GM10248 (cell line): ENCODE measurements at places on chromosomes 16 and 17.

DNA sequence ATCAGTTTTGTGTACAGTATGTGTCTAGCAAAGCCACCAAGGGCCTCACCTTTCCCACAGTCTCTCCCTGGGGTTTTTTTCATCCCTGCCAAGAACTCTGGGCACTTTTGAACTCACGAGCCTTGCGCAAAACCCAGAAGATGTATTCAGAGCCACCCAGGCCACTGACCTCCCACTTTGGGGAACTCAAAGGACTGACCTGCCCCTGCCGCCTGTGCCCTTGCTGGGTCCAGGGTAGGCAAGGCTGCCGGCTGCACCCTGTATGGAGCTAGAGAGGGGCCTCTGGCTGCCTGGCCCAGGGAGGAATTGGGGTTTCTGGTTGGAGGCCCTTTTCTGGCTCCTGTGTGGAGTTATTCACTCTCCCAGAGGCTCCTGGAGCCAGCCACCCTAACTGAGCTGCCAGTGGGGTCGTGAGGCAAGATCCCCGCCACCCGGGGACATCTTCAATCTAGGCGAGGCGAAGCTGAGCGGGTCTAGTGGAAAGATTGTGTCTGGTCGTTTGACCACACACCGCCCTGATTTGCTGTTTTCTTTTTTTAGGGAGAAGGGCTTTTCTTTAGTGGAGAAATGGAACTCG lies 1.9 kb downstream of the CDK5R1 start:
- DNase-seq = no peak

DNA sequence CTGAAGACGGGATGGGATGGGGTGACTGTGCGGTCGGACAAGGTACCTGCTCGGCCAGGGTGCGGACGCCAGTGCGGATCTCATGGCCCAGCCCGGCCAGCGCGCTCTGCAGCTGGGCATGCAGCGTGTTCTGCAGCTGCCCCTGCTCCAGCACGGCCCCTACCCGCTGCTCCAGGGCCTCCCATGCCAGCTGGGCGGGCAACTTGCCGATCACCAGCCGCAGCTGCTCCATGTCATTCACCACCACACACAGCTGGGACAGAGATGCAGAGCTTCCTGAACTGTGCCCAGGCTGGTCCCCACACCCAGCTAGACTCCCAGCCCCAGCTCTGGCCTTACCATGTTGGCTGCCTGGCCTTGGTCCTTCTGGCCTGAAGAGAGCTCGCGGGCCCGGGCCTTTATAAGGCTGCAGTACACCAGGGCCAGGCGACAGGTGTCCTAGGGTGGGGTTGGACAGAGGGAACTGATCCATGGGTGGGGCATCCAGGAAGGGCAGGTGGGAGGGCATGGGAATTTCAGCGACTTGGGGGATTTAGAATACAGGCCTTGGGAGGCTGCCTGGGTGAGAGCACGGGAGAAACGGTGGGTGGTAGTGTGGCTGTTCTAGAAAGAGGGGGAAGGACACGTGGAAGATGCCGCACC lies 9.8 kb downstream of the UNC13D start:
- DNase-seq = no peak

- no peak for DNase-seq
These were observed 902 bp downstream of the GHDC start for GRCh38 chr17:42193216-42193968.

DNA sequence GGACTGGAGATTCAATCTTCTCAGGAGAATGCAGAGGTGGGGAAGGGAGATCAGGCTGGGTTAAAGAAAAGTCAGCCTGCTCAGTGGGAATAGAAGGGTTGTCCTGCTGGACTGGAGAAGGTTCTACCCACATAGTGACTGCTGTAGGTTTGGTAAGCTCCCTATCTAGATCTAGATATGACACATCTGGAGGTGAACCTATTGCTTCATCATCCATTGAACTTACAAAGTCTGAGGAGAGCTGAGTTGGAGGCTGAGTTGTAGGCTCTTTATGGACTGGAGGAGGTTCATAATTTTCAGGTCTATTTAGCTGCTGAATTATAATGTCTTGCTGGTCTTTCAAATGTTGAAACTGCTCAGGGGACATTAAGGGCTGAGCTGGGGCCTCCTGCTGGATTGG lies 46.0 kb upstream of the NF1 start:
- DNase-seq = no peak

DNA sequence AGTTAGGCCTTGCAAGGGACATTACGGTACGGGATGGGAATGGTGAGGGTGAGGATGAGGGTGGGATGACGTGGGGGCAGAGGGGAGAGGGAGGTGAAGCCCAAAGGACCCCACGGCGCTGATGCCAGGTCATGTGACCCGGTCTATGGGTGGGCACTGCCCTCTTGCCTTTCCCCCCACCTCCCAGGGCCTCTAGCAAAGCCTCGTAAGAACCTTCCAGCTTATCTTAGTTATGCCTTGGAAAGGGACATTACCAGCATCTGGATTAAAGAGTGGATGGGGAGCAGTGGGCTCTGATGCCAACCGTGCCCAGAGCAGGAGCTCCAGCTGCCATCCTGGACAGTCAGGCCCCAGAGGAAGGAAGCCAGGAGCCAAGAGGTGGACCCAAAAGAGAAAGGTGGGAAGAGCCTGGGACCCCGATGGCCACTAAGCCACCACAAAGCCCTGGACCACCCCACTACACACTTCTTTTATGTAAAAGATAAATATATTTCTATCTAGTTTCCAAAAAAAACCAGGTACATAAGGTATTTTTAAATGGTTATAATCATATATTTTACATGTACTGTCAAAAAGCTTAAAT lies 40.9 kb downstream of the TK2 start:
- DNase-seq = no peak
